ENCODE measurements at places on chromosomes 3 and 15.

GRCh38 chr15:29750754-29751153, 71.5 kb downstream of the TJP1 start:
- no peak for DNase-seq

GRCh38 chr3:110755345-110755744, 316.3 kb upstream of the NECTIN3 start:
- no peak for DNase-seq

DNA sequence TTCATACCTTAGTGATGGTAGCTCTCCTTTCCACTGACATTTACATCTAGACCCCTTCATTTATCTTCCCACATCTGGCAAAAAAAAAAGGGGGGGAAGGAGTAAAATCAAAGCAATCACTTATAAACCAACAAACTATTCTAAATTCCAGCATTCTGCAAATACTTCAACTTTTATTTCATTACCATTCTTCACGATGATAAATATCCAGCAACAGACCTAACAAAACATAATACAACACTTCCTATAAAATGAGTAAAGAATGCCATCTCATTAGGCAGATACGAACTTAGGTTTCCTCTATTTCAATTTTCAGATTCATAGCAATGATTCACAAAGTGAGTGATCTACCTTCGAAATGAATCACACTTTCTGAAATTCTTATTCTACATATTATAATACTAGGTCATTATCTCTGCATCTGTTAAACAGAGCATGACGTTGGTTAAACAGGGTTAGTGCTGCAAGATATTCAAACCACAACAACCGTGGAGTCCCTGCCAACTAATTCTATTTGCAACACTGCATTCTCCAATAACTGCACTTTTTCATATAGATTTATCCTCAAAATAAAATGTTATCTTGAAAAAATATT, at the start of gene LRRFIP2:
Gene LRRFIP2 (minus strand): TSS at position 51 of the 595 bp plus-strand sequence. CDS start 25,599 bp downstream, outside the sequence.
- no peak for DNase-seq

DNA sequence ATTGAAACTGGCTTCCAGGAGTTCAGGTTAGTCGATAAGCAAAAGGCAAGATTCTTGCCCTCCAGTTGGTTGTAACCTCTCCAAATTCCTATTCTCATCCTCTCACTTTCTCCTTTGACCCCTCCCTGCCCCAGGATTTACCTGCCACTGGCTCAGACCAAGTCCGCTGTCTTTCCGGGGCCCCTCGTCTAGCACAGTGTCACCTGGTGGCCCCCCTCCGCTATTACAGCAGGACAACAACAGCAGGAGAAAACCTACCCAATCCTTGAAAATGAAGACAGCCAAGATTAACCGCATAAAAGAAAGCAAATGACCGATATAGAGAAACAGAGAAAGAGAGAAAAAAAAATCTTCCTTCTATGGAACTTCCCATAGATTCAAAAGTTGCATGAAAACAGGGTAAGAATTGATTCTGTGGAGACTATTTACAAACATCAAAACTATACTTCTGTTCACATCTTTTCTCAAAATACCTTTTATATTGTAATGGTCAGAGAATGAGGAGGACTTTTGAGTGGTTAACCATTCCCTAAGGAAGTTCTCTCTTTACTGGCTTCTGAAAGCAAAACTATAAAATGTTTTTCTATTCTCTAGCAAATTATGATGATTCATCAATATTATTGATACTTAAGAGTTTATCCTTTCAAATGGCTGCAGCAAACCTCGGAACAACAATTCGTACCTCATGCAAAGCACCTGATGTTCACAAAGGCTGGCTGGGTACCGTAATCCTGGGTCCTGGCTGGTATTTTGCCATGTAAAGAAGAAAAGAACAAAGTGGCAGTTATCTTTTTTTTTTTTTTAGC, 10.0 kb upstream of the ST8SIA2 start:
- no peak for DNase-seq

GRCh38 chr3:59386165-59386564, 336.3 kb upstream of the CFAP20DC start:
- DNase-seq, result no peak

DNA sequence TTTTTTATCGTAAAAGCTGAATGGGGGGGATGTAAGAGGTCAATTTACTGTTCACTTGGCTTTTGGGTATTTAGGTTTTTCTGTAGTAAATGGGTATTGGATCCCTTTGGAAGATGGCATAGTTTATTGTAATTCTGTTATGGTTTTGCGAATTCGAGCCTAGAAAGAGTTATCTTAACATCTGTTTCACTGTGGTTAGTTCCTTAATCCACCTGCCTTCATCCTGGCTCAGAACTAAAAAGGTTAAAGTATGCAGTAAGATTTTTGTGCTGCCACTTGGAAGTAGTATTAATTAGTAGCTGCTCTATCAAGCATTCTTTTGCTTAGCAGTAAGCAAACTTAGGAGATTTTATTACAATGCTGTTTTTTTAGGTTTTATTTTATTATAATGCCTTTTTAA, 62.4 kb downstream of the ARIH1 start:
- DNase-seq, result no peak

GRCh38 chr15:27043770-27044169, 72.8 kb downstream of the GABRG3 start:
- no peak for DNase-seq

DNA sequence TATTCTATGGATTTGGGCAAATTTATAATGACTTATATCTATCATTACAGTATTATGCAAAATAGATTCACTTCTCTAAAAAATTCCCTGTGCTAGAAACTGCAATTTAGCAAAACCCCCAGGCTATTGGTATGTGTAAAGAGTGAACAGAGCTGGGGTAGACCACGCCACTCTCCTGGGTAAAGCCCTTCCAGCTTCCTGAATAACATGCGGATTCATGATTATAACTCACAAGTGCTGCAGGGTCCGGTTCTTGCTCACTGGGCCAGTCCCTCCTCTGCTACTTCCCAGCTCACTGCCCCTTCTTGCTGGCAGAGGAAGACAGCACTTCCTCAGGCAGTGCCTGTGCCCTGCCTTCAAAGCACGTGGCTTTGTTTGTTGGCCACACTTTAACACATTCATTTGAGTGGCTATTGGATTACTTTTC, 4.1 kb downstream of the CD80 start:
- DNase-seq, result no peak

GRCh38 chr3:153897025-153897723, 224.0 kb upstream of the ARHGEF26 start:
- DNase-seq, result no peak

- no peak for DNase-seq
Measured at GRCh38 chr15:40058476-40059140, 19.6 kb upstream of the SRP14 start.

DNA sequence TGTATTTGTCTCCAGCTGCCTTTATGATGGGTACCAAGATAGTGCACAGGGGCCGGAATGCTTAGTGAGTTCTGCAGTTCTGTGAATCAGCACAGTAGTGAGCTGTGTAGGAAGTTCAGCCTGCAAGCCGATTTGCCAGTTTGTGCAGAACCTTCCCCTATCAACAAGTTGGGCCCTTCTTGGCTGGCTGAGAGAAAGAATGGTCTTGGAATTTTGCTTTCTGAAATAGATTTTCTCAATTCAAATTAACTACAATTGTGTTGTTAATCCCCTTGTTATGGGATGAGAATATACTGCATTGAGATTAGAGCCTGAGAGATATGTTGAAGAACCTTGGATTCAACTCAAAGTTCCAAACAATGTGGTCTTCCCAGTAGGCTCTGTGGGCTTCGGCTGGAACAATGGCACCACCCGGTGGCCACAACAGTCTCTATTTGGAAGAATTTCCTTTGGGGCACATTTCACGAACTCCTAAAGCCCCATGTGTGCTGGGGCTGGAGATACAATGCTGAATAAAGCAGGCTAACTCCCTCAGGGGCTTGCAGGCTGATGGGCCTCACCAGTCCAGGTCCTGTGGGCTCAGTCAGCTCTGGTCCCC, 59.1 kb downstream of the TRIM42 start:
- no peak for DNase-seq

GRCh38 chr3:181009225-181009624, 19.7 kb upstream of the DNAJC19 start:
- no peak for DNase-seq

DNA sequence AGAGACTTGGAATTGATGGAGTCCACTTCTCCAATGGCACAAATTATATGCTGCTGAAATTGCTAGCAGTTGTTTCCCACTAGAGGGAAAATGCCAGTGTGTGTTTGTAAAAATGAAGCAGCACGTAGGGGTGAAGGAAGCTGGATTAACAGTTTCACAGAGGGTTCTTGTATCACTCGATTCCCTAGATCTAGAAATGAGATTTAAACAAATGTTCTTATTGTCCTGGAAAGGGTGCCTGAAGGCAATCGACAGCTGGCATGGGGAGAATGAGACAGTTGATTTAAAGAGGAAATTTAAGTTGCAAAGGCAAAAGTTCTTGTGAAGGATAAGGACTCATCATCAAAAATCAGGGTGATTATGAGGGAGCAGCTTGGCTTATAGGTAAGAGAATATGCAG, 234.8 kb upstream of the ARPP21 start:
- DNase-seq, result no peak

DNA sequence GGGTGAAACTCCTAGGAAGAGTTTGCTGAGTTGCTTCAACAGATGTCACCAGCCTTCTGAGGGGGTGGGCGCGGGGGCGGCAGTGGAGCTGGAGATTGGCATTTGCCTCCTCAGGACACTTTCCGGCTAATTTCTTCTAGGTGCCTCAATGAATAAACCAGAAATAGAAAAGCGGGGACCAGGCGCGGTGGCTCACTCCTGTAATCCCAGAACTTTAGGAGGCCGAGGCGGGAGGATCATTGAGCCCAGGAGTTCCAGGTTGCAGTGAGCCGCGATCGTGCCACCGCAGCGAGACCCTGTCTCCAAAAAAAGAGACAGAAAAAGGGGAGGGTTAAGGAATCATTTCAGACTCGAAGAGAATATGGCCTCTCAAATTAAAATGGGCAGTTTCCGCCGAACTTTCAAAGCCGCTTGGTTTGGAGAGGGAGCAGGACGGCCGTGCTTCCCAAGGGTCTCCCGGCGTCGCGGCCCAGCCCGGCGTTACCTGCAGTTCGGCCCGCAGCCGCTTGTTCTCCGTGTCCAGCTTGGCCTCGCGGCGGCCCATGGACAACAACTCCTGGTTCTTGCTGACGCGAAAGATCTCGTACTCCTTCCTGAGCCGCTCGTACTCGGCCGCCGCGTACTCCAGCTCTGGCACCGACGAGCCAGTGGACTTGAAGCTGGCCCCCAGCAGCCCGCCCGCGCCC, 587 bp downstream of the NPHP3 start:
- DNase-seq, result no peak

- DNase-seq, result no peak
Measured at GRCh38 chr3:58203541-58203940, 7.2 kb downstream of the DNASE1L3 start.

- DNase-seq, result no peak
Measured at GRCh38 chr3:47799733-47800132, 3.2 kb upstream of the DHX30 start.

- DNase-seq, result no peak
Measured at GRCh38 chr3:149366941-149367840, 10.3 kb downstream of the TM4SF1 start.

GRCh38 chr15:82551646-82552247, 11.5 kb upstream of the RPS17 start:
- no peak for DNase-seq

DNA sequence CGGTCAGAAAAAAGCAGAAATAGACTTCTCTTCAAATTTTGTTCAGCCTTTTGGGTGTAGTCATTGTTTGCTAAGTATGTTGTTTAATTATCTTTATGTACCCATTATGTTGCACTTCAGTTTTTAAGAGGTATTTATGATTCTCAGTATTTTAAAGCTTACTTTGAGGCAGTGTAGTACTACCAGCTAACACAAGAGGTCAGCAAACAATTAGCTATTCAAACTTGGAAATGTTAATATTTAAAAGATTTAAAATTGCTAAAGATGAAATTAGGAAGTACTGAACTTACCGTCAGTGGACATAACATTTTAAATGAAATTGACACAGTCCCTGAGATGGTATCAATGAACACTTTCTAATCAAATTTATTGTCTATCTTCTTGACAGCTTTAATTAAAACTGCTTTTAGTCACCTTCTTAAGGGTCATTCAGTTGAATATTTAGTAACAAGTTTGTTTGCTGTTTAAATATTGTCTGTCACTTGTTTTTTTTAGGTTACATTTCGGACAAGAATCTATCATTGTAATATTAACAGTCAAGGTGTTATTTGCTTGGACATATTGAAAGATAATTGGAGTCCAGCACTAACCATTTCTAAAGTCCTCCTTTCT, 28.1 kb downstream of the NKIRAS1 start:
- no peak for DNase-seq

DNA sequence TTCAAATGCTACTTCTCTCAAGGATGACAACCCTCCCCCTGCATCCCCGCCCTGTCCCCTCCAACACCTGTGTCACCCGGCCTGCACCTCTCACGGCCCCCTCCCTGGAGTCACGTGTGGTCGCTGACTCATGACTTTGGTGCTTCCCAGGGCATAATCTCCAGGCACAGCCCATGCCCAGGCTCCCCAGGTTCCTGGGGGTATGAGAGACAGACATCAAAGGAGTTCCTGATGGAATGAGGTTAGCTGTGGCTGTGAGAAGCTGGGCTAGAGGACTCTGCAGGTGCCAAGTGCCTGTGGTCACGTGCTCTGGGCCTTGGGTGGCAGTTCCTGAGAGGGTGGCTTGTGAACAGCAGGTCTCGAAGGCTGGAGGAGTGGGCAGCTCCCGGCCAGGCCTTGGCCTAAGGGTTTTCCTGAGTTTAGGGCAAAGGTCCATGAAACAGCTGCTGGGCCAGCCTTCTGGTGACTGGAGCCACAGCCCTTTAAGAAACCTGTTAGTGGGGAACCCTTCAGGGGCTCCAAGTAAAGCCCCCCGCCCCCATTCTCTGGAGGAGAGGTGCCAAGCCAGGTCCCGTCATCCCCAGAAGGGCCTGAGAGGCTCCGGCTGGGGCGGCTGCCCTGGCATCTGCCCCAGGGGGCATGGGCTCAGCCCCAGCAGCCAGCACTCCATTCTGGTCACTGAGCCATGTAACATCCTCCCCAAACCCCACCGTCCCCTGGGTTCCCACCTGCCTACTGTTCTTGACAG, 230.0 kb downstream of the XXYLT1 start:
- no peak for DNase-seq

DNA sequence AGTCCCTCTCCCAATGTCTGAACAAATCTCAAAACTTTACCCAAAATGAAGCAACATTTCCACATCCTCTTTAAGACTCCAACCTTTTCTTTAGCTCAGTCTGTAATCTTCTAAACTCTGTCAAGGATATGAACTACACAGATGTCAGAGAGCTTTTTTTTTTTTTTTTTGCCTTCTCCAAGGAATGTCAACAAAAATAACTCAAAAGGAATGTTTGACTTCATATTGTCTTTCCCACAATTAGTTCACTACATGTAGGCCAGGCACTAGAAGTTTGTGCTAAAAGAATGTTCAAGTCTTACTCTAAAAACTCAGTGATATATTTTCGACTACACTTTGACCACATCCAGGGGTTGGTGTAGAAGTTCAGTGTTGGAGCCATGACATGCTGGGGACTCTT, 37.1 kb downstream of the ADAMTS9 start:
- no peak for DNase-seq

- no peak for DNase-seq
Measured at GRCh38 chr3:150083655-150084042, 113.0 kb upstream of the PFN2 start.

All from activated T-cell treated with anti-CD3 and anti-CD28 coated beads for 1 hour (primary cell).